ENCODE measurements at places on chromosomes 1 and 21.

DNA sequence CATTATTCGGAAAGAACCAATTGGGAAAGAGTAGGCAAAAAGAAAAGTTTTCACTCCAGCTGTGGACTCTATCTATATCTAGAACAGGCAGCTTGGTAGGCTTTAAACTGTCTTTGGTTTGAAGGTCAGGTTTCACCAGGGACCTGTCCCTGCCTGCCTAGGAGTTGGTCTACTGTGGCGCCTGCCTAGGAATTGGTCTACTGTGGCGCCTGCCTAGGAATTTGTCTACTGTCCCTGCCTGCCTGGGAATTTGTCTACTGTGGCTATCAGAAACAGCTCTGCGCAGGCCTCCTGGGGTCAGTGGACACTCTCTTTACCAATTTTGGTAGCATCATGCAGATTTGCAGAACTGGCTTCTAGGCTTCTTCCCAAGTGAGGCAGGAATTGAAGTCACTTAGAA is 13.8 kb downstream of the USP25 start:
- no peak for DNase-seq

- no peak for DNase-seq
Observed at GRCh38 chr1:64497088-64497883, 27.4 kb downstream of the CACHD1 start.

- DNase-seq, result no peak
Observed at GRCh38 chr1:203066965-203067364, 18.8 kb downstream of the MYOG start.

DNA sequence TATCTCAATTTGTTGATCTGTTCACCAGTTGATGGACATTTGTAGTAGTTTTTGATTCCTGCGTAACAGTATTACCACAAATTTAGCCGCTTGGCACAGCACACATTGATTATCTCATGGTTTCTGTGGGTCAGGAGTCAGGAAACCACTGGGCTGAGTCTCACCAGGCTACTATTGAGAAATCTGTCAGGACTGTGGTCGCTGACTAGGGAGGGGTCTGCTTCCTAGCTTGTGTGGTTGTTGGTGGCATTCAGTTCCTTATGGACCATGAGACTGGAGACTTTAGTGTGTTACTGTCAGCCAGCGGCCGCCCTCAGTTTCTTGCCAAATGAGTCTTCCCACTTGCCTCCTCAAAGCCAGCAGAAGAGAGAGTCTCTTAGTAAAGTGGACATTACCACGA is 9.8 kb downstream of the PEX14 start:
- no peak for DNase-seq

- DNase-seq, result peak; percentile 4
Observed at GRCh38 chr1:162349635-162350330, 26.9 kb downstream of the SPATA46 start.

DNA sequence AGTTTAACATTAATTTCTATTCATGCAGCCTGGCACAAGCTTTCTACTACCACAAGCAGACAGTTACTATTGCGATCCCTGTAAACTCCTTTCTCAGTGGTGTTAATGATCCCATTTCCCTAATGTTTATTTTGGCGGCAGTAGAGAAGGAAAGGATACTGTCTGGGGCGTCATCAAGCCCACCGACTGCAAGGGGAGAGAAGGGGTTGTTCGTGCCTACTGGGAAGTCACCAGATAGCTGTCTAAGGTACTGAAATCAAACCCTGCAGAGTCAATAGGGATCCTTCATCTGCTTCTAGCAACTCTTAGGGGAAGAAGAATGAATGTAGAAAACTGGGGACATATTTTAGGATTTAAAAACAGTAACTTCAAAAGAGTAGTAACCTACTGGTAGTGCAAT is 95.2 kb upstream of the ADAR start:
- DNase-seq, result no peak

- DNase-seq, result no peak
Observed at GRCh38 chr21:43373362-43374227, 53.3 kb downstream of the SIK1 start.

DNA sequence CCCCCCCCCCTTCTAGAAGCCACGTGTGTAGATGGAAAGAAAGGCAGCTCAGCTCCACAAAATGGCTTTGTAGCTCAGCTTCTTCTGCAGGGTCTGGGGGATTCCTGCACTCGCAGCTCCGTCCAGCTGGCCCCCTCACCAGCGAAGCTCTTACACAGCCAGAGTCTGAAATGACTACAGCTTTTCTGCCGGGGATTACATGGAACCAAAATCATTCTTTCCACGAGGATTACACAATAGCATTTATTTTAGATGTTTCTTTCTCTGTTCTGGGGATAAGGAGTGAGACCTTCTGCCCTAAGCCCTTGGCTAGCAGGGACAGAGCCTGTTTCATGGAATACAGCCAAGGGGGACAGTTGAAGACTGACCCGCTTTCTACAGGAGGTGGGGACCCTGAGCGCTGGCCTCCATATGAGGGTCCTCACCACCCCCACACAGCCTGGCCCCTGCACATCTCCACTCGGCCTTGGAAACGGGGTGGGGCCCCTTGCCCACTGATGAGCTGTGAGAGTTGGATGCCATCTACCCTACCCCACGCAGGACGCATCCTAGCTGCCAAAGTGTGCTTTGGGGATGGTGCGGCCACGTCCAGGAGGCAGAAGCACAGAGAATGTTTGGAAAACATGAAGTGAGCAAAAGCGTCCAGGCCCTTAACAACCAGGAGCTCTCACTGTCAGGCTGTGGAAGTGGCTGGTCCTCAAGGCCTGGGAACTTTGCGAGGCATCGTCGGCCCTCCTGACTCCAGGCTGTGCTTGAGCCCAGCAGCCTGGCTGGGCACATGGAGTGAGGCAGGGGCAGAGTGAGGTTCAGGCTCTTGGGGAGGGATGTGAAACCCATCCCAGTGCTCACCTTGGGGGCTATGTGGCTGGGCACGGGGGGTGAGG is 14.5 kb downstream of the ACTRT2 start:
- no peak for DNase-seq

GRCh38 chr1:172950528-172950927 is 100.2 kb downstream of the TNFSF18 start:
- DNase-seq, result no peak

- no peak for DNase-seq
Observed at GRCh38 chr1:152646656-152647055, 16.5 kb upstream of the LCE2D start.

DNA sequence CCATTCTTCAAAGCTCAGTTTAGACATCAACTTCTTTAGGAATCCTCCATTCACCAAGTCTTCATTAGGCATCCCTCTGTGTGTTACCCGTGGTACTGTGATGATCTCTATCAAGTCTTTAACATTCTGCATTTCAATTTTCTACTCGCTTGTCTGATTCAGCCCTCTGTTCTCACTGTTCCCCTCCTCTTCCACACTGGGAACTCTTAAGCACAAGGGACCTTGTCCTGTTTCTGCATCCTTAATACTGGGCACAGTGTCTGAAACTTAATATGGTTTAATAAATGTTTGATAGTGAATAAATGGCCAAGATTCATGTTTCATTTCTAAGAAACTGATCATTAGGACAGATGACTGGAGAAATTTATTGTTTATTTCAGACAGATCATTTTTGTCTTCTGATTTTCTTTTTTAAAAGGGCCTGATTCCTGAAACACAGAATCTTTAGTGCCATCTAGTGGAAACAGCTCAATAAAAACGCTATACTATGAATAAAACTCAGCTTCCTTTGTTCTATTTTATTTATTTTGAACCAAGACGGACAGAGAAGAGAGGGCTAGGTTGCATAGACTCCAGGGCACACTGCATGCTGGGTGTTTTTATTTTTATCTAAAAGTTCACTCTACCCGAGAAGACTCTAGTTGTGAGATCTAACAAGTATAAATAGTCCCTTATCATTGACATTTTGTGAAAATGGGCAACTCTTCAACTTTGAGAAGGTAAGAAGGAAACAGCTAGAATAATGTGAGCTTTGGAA is 7.0 kb upstream of the TRIM45 start:
- peak; percentile 28 for DNase-seq

GRCh38 chr1:225737161-225737560 is 40.5 kb upstream of the SRP9 start:
- DNase-seq, result peak; percentile 11

DNA sequence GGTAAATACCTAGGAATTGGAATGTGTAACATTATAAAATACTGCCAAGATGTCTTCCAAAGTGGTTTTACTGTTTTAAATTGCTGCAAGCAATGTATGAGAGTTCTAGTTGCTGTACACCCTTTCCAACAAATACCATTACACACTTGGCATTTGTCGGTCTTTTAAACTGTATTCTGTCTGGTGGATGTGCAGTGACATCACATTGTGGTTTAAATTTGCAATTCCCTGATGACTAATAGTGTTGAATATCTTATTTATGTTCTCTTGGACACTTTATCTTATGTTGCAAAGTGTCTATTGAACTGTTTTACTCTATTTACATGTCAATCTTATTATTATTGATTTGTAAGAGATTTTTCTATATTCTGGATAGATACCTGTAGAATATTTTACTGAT is 561.2 kb upstream of the B3GALT2 start:
- no peak for DNase-seq

GRCh38 chr1:171940368-171940767 is 99.1 kb downstream of the DNM3 start:
- DNase-seq, result no peak

DNA sequence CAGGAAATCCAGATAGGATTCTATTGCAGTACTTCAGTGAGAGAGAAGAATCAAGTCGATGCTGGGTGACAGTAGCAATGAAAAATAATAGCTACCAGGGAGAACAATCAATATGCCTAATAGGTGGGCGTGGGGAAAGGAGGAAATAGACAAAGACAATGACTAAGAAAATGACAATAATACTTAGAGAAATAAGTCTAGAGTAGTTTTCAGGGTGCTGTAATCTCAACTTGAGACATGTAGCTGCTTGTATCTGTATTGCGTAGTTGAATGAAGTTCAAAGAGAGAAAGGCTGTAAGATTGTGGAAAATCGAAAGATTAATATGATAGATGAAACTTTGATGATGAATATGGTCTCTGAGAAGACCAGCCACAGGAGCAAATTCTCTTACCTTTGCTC is 2.6 kb downstream of the STXBP3 start:
- no peak for DNase-seq

GRCh38 chr1:63051886-63052285 is 268.0 kb downstream of the ATG4C start:
- no peak for DNase-seq

- peak; percentile 37 for DNase-seq
Observed at GRCh38 chr1:153494976-153495535, 34.6 kb upstream of the S100A7 start.

DNA sequence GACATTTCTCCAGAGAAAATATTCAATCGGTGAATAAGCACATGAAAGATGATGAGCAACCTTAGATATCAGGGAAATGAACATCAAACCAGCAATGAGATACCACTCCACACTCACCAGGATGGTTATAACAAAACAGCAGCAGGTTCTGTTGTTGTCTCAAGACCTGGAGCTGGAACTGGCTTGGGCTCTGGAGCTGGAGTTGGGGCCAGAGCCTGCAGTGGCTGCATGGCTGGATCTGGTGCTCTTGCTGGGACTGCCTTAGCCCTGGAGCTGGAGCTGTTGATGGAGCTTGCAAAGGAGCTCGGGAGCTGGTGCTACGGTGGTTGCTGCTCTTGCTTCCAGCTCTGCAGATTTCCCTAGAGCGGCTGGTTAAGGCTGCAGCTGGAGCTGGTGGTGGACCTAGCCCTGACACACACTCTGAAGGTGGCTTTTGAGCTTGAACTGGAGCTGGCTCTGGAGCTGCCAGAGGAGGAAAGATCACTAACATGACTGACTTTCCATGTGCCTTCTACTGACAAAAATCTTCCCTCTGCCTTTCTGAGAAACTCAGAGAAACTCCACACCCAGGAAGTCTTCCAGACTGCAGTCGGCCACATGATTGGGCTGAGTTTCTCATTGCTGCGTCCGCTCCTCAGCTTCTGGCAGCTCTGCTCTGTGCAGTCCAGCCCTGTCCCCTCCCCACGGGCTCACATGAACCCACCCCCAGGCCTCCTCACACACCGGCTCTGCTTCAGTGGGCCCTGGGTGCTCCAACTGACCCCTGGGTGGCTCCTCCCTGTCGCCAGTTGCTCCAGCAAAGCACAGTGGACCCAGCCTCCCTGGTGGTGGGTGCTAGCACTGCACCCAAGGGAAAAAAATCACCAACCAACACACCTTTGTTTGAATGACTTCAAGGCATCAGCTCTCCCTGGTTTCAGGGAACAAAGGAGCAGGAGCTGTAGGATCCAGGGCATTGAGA is 139.1 kb upstream of the FMN2 start:
- DNase-seq, result no peak

DNA sequence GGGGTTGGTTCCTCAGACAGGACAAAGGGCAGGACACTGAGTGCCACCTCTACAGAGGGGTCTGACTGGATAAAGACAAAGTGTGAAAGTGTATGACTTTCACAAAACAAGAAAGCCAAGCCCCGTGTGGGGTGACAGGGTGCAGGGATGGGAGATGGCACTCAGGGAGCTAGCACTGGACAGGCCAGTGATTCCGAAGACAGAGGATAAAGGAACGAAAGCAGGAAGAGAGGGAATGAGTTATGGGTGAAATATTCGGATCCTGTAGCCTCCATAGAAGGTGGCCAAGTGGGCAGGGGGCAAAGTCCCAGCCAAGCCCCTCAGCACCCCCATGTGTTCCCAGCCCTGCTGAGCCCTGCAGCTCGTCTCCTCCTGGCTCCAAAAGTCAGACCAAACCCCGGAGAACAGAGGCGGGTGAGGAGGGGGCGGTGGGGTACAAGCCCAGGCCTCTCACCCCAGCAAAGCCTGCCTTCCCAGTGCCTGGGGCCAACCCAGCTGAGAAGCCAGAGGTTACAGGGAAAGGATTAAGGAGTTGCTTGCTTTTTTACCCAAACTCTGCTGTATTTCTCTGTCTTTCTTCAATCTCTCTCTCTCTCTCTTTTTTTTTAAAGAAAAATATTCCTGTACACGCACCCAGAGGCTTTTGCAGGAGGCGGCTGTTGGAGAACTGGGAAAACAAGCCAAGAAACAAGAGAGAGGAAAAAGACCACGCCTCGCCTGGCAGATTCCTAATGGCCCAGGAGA is 14.0 kb upstream of the WASF2 start:
- DNase-seq, result no peak

GRCh38 chr1:50421768-50422674 is 1.2 kb downstream of the DMRTA2 start:
- DNase-seq, result no peak

GRCh38 chr21:38853421-38853919 is 47.7 kb downstream of the ETS2 start:
- DNase-seq, result peak; percentile 90

DNA sequence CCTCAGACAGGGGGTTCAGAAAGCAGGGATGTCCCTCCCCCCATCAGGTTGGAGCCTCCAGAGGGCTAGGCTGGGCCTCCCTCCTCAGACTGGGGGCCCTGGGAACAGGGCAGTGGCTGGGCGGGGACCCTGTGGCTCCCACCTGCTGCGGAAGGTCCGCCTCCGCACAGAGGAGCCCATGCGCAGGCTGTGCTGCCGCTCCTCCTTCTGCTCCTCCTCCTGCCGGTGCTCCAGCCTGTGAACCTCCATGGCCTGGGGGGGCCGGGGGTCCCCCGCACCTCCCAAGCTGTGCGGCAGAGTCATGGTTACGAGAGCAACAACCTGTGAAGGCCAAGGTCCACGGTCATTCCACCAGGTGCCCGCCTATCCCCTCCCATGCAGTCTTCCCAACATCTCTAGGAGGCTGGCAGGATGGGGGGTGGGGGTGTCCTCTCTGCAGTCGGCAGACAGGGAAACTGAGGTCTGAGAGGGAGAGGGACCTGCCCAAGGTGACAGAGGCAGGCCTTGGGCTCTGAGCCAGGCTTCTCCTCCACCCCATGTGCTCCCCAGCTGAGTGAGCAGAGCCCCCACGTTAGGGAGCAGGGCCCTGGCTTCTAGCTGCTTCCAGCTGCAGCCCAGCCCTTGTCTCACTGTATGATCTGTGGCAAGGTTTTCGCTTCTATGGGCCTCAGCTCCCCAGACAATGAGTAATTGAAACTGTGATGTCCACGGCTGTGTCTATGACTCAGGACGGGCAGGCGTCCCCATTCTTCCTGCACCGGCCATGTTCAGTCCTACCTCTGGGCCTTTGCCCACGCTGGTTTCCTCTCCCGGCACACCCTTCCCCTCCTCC is 3.4 kb downstream of the MYOM3 start:
- DNase-seq, result peak; percentile 89

Measured in RCC 7860 (cell line).